ENCODE measurements at places on chromosomes 5 and 9.

GRCh38 chr9:124652615-124653393 lies 118.3 kb downstream of the NR6A1 start:
- DNase-seq, result no peak

DNA sequence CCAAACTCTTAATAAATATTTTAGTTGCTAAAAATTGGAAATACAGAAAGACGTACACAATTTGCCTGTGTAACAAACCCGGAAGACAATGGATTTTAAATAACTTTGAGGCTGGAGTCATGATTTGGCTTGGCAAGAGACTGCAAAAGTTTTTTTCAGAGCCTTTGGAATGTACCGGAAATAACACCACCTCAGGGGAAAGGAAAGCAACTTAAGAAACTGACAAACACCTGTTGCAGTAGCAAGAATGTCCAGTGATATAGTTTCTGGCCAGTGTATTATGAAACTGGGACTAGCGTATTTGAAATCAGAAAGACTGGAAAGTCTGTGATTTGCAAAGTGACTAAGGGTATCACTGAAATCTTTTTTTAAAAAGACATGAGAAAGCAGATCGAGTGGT lies 842 bp downstream of the MUSK start:
- no peak for DNase-seq

DNA sequence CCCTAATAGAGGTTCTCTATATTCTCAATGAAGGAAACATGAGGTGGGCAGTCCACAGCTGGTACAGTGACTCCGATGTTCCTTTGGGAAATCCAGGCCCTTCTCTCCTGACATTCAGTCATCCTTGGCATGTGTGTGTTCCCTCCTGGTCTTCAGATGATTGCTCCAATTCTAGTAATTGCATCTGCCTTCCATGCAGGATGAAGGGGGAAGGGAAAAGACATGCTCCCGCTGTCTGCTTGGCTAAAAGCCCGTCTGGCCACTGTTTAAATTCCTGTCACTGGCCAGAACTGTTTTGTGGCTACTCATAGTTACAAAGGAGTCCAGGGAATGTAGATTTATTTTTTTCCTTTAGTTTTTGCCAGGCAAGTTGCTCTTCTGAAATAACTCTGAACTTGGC lies 65.0 kb downstream of the MAST4 start:
- no peak for DNase-seq

- no peak for DNase-seq
Observed at GRCh38 chr5:82111191-82111590, 139.4 kb downstream of the ATG10 start.
